ENCODE measurements at places on chromosomes 4 and X.

DNA sequence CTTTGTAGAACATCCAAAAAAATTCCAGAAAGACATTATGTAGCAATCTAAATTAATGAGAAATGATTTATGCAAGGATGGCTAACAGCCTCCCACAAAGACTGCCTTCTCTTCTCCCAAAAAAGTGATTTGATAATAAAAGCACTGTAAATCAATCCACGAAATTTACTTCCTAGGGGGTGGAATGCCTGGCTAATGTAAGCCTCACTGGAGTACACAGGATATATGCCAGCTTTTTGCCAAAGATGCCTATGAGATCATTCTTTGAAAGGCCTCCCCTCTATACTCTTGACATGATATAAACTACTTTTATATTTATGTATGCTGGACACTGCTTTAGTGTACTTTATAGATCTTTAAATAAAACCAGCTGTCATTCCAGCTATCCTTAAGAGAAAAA, 211.1 kb downstream of the ADAMTS3 start:
- H3K36me3 ChIP-seq = no peaks in the 10 kb centered on the region
- H3K27me3 ChIP-seq = no peaks in the 10 kb centered on the region
- H3K4me3 ChIP-seq = no peak overlapping the region
- H3K4me1 ChIP-seq = peaks cover 4% of the 10 kb centered on the region
- no peak for DNase-seq

DNA sequence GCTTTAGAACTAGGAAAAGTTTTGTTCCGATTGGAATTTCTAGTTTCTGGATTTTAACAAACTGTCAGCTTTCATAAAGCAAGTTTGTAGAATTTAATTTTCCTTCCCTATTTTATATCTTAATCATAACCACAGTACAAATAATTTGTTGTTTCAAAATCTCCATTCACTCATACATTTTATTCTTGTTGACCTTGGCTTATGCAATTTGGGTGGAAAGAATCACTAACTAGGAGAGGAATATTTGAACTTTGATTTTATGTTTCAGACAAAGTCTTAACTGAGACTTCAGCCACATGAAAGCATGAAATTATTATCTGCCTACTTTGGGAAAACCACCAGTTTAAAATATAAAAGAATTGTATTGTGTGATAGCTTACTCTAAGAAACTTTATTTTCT, 427.9 kb downstream of the SPRY1 start:
- H3K36me3 ChIP-seq = peaks cover 16% of the 10 kb centered on the region
- H3K27ac ChIP-seq = no peak overlapping the region
- peaks cover 72% of the 10 kb centered on the region for H3K4me1 ChIP-seq
- DNase-seq = no peak
- no peaks in the 10 kb centered on the region for H3K27me3 ChIP-seq

DNA sequence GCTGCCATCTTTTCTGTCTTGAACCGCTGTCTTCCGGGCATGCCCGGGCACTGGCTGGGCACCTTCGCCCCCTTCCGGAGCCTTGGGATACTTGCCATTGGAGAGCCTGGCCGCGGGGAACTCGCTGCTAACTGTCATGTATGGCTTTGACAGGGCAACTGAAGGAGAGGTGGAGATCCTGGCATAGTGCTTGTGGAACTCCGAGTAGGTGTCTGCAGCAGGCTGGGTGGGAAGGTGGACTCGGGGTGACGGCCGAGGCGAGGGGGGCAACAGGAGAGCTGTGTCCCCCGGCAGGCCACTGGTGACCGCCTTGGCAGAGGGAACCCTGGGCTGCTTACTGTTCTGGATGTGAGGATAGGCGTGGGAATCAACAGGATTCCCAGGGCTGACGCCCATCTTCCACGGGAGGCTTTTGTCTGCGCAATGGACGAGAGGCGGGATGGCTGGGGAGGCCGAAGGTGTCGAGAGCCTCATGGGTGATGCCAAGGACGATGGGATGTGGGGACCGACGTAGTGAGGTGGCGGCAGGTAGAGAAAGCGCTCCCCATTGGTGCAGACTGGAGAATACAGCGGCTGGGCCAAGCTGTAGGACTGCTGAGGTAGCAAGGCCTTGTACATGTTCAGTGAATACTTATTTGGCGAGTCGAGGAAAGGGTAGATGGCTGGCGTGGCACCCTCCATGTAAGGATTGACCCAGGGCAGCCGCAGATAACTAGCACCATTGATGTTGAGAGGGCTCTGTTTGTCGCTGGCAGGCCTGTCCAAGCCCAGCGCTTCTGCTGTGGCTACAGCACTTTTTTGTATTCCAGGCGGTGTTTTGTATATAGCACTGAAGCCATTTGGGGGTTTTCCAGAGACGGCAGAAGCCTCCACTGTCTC, 23.4 kb downstream of the BCOR start:
- H3K36me3 ChIP-seq = peaks cover 3% of the 10 kb centered on the region
- DNase-seq = no peak
- H3K4me1 ChIP-seq = no peaks in the 10 kb centered on the region

- H3K36me3 ChIP-seq = no peaks in the 10 kb centered on the region
- H3K27me3 ChIP-seq = peaks cover 4% of the 10 kb centered on the region
- no peak for DNase-seq
- no peak overlapping the region for H3K27ac ChIP-seq
Measured at GRCh38 chrX:119055687-119056086, 17.1 kb upstream of the CT47C1 start.

DNA sequence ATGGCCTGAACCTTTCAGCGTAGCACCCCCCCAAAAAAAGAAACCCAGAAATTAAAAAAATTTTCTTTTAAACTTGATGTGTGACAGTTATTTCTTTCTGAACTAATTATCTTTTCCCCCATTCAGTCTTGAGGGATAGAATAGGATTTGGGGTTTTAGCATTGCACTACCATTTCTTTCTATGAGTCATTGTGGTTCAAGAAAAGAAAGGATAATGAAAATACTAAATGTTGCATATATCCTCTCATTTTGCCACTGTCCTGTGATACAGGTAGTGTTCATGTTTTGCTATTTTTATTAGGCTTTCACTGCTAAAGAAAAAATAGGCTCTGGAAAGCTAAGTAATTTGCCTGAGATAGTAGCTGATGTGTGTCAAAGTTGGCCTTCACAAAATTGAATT, 39.4 kb upstream of the DCK start:
- H3K27me3 ChIP-seq = peaks cover 1% of the 10 kb centered on the region
- no peak overlapping the region for H3K4me3 ChIP-seq
- DNase-seq = no peak
- peak overlapping the region; percentile 55 for H3K27ac ChIP-seq
- peaks cover 47% of the 10 kb centered on the region for H3K4me1 ChIP-seq

DNA sequence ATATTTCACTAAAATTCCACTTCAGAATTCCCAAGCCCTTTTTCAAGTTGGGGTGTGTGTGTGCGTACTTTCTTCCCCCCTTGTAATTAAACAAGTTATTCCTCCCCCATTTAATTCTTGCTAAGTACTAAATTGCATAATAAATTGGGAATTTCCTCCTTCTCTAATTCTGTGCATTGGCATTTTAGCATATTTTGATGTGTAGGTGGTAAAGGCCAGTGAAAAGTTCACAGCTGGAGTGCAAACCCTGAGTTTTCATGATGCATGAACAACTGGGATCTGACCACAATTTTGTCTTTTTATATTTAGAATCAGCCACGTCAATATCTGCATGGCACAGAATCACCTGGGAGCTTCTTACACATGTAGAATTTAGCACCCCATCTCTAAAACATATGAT, 18.5 kb downstream of the ANXA3 start:
- no peaks in the 10 kb centered on the region for H3K36me3 ChIP-seq
- no peaks in the 10 kb centered on the region for H3K27me3 ChIP-seq
- peak overlapping the region; percentile 34 for H3K27ac ChIP-seq
- no peak for DNase-seq

GRCh38 chr4:95290702-95291101, 258.1 kb downstream of the UNC5C start:
- no peak overlapping the region for H3K27ac ChIP-seq
- H3K4me3 ChIP-seq = no peak overlapping the region
- DNase-seq = no peak
- no peaks in the 10 kb centered on the region for H3K36me3 ChIP-seq

DNA sequence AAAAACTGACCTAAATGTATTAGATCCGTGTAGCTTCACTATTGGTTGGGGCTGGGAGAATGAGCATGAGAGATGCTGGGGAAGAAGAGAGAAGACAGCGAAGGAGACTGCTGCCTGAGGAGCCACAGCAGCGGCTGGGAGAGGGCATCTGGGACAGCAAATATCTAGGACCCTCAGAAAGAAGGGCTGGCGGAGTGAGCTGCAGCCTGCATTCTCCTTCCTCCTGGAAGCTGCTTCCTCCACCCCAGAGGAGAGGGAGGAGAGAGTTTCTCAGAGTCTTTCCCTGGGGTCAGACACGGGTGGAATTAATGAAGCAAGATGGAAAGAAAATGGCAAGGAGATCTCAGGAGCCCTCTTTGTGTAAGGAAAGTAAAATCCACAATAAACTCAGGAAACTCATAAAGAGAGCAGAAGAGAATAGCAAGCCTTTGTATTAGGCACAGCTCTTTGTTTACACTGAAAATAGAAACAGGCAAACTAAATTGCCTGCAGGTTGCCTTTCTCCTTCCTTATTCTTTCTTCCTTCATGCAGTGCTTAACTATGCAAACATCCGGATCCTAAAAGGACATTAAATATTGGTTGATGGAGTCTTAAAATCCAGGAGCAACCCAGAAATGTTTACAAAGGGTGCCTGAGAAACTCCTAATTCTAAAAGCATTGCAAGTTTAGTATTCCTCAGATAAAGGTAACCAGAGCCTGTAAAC, 130.3 kb upstream of the GALNT7 start:
- no peak for DNase-seq
- H3K4me3 ChIP-seq = no peak overlapping the region
- H3K27me3 ChIP-seq = peaks cover 10% of the 10 kb centered on the region

DNA sequence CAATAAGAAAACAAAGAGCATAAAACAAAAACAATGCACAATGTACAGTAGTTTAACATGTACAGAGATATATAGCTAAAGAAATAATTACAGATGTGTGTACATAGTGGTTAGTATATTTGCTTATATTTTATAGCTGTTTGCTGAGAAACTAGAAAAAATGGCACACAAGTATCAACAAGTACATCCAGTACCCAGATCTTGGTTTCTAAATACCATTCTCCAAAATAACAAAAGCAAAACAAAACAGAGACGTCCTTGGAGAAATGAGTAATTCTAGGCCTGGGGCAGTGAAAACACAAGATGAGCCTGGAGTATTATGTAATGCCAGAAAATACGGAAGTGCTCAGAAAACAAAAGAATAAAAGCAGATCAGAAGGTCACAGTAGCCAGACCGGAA, 189.6 kb downstream of the TMEM47 start:
- peaks cover 6% of the 10 kb centered on the region for H3K27me3 ChIP-seq
- no peak overlapping the region for H3K4me3 ChIP-seq
- no peak overlapping the region for H3K27ac ChIP-seq
- H3K4me1 ChIP-seq = no peaks in the 10 kb centered on the region
- H3K36me3 ChIP-seq = no peaks in the 10 kb centered on the region

DNA sequence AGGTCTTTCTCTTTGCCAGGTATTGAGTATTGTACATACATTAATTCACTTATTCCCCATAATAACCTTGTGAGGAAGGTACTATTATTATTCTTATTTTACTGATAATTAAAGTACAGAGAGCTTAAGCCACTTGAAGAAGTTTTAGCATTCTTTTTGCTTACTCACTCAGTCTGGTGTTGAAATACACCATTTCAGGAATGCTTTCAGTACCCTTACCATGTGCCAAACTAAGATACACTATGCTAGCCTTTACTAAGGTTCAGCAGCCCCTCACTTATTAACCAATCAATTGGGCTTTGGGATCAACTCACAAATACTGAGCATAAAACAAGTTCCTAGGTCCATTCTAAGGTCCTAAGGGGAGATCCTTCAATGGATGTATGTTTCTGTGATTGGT, 179.0 kb upstream of the FGF13 start:
- H3K27ac ChIP-seq = no peak overlapping the region
- H3K4me3 ChIP-seq = no peak overlapping the region
- no peaks in the 10 kb centered on the region for H3K27me3 ChIP-seq
- DNase-seq = no peak
- no peaks in the 10 kb centered on the region for H3K4me1 ChIP-seq
- no peaks in the 10 kb centered on the region for H3K36me3 ChIP-seq

DNA sequence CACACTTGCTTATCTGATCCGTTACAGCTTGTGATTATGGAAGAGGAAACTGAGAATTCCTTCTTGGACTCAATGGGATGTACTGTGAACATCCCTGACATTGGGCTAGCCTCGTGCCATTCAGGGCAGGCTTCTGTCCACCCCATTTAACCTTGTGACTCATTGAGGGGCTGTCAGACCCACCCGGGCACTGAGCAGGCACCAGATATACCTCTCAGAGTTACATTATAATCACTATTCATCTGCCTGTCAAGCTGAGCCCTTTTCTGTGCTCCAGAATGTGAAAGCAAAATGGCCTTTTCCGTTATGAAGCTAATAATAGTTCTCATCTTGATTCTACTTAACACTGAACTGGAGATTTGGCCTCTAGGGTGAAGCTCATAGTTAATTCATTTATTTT, 170.6 kb upstream of the SCML1 start:
- H3K4me1 ChIP-seq = peaks cover 22% of the 10 kb centered on the region
- H3K27me3 ChIP-seq = no peaks in the 10 kb centered on the region
- H3K27ac ChIP-seq = no peak overlapping the region
- no peak overlapping the region for H3K4me3 ChIP-seq

- DNase-seq = no peak
- H3K36me3 ChIP-seq = no peaks in the 10 kb centered on the region
- H3K27me3 ChIP-seq = no peaks in the 10 kb centered on the region
- no peak overlapping the region for H3K4me3 ChIP-seq
- no peak overlapping the region for H3K27ac ChIP-seq
Measured at GRCh38 chr4:124722071-124722470, 9.5 kb upstream of the ANKRD50 start.

GRCh38 chr4:26110493-26110892, 196.5 kb downstream of the SMIM20 start:
- H3K27ac ChIP-seq = no peak overlapping the region
- no peak for DNase-seq
- peaks cover 12% of the 10 kb centered on the region for H3K4me1 ChIP-seq
- H3K36me3 ChIP-seq = peaks cover 38% of the 10 kb centered on the region
- H3K4me3 ChIP-seq = no peak overlapping the region

- no peak overlapping the region for H3K4me3 ChIP-seq
- H3K27ac ChIP-seq = no peak overlapping the region
- H3K36me3 ChIP-seq = no peaks in the 10 kb centered on the region
- no peaks in the 10 kb centered on the region for H3K4me1 ChIP-seq
Measured at GRCh38 chrX:30181353-30181752, 34.0 kb upstream of the MAGEB2 start.

GRCh38 chr4:189088780-189089179, 851.9 kb upstream of the FRG1 start:
- no peak for DNase-seq
- peaks cover 28% of the 10 kb centered on the region for H3K4me1 ChIP-seq
- H3K4me3 ChIP-seq = peak overlapping the region; percentile 27
- H3K36me3 ChIP-seq = no peaks in the 10 kb centered on the region
- H3K27me3 ChIP-seq = no peaks in the 10 kb centered on the region
- H3K27ac ChIP-seq = peak overlapping the region; percentile 10

- H3K4me1 ChIP-seq = peaks cover 10% of the 10 kb centered on the region
- DNase-seq = no peak
- no peaks in the 10 kb centered on the region for H3K36me3 ChIP-seq
- no peak overlapping the region for H3K4me3 ChIP-seq
- no peak overlapping the region for H3K27ac ChIP-seq
Measured at GRCh38 chr4:40195182-40196177, 1.4 kb upstream of the RHOH start.
